ENCODE measurements at places on chromosomes 1 and 21.

- no peak for DNase-seq
Observed at GRCh38 chr1:67489643-67490042, 59.4 kb upstream of the SERBP1 start.

- no peak for DNase-seq
Observed at GRCh38 chr1:191453487-191453886, 704.8 kb upstream of the RGS18 start.

DNA sequence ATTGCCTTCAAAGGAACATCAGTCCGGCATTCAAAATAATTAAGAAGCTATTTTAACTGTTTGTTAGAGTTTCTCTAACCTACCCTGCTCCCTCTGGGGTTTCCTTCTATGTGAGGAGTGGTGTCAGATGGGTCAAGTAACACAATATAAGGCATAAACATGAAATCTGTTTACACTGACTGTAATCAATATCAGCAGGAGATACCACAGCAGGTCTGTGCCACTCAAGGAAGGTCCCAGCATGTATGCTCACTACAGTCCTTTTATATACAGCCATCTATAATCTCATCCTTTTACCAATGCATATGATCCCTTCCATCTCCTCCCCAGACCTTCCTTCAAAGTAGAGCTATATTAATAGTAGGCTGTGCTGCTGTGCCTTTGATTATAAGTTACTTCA, 25.4 kb downstream of the EEIG2 start:
- DNase-seq = no peak

DNA sequence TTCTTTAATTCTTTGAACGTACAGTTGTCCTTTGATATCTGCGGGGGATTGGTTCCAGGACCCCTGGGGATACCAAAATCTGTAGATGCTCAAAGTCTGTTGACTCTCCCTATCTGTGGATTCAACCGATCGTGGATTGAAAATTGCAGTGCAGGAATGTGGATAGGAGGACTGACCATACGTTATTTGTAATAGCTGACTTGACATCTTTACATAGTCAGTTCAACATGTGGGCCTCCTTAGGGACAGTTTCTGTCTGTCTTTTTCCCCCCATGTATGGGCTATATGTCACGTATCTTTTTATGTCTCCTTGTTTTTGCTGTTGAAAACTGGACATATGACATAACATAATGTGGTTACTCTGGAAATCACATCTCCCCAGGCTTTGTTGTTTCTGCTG, 204.9 kb downstream of the DYRK1A start:
- no peak for DNase-seq

Measured in stimulated activated CD4-positive, alpha-beta T cell treated with anti-CD3 and anti-CD28 coated beads, Interleukin-1b, Interleukin-23, amount 100 ng/mL, for 1 hour (primary cell).